ENCODE measurements at places on chromosomes 2 and 18.

- no peak for DNase-seq
Measured at GRCh38 chr2:187719510-187719909, 165.3 kb upstream of the TFPI start.

GRCh38 chr2:135851858-135852257 is 14.9 kb upstream of the LCT start:
- DNase-seq = no peak

DNA sequence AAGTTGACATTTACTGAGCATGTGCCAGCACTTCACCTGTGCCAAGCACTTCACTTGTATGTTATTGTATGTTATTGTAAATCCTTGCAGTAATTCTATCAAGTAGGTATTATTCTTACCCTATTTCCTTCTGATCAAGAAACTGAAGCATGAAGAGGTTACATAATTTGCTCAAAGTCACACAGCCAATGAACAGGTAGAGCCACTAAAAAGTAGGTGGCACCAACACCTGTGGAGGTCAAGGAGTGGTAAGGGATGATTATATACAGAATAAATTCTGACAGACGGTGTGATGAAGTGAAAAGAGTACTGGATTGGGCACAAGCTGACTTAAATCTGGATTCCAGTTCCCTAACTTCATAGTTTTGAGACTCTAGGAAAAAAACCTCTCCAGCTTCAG is 71.0 kb downstream of the SPIRE1 start:
- no peak for DNase-seq

- no peak for DNase-seq
Measured at GRCh38 chr18:13267431-13267873, 48.9 kb downstream of the LDLRAD4 start.

DNA sequence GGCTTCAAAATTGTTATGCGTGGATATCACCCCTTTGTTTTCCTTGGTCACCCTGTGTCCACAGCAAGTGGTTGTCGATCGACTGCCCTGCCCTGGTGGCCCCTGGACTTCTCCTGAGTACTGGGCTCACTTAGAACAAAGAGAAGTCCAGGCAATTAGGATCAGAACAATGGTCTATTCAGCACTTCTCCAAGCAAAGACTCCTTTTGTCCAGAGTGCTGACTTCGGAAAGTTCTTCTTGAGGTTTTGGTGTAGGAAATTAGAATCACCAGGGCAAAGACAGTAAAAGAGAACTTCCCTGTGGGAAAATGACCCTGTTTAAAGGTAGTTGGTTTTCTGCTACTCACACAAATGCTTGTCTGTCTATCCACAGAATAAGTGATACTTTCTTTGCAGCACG is 173.9 kb downstream of the FHOD3 start:
- no peak for DNase-seq

DNA sequence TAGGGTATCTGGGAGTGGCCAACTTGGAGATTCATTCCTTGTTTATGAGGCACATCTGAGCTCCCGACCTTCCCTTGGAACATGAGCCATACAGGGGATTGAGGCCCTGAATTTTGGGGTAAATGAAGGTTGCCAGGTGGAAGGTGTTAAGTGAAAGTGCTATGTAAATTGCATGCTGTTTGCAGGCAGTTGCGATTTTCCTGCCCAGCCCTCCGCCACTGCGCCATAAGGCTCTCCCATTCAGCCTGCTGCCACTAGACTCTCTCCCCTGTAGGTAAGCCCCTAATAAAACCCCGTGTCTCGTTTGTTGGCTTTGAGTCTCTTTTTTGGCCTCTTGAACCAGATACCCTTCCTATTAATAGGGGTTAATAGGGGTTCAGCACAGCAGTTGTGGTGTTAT is 33.8 kb downstream of the PCARE start:
- no peak for DNase-seq

DNA sequence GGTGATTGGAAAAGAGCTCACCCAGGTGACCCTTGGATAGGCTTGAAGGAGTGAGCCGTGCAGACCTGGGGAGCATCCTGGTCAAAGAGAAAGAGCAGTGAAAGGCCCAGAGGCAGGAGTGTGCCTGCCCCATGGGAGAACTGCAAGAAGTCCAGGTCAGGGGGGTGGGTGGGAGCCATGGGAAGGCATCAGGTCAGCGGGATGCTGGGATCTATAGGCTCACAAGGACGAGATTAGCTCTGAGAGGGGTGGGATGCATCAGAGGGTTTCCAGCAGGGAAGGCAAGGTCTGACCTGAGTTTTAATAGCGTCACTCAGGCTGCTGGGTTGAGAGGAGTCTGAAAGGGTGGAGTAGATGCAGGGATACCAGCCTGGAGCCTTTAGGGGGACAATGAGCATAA is 158.6 kb downstream of the SMAD7 start:
- no peak for DNase-seq

DNA sequence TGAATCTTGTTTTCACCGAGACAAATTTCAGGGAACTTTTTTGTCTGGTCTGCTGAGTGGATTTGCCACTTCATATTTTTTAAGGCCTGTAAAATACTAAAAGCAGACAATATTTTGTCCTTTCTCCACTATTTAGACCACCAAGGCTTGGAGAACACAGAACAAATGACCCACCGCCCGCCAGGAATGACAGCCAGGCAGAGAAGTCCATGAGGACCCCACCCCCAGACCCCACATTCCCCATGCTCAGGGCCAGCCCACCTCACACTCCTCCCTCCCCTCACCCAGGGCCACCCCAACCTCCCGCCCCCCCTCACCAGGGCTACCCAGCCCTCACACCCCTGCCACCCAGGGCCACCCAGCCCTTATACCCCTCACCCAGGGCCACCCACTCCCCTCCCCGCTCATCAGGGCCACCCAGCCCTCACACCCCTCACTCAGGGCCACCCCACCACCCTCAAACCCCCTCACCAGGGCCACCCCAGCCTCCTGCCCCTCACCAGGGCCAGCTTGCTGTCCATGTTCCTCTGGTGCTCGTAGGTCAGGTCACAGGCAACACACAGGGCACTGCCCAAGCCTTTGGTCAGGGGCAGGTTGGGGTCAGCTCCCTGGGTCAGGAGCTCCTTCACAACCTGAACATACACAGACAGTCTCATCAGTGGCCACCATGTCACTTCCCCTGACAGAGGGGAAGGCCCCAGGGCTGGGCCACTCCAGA is 50.6 kb downstream of the ANKMY1 start:
- DNase-seq = no peak

- no peak for DNase-seq
Measured at GRCh38 chr18:42781298-42781815, 334.1 kb downstream of the RIT2 start.

GRCh38 chr2:63186331-63186730 is 135.7 kb downstream of the OTX1 start:
- DNase-seq = no peak
